Natural killer cell (primary cell): ENCODE measurements at places on chromosomes 1 and 21. TPM values are rescaled to one million over a fixed set of nuclear protein-coding genes. Genes with fewer than 3 reads are reported as not detected.
A peak's percentile ranks its signal among the peaks of the same experiment; 100 is the strongest.

Gene PLEKHA6
- total RNA-seq, result 0.16 TPM

Gene MANEAL
- total RNA-seq, result 3.8 TPM

- DNase-seq, result no peak
Observed at GRCh38 chr1:121458291-121459048, 273.7 kb downstream of the SRGAP2C start.

- peak; percentile 67 for DNase-seq
Observed at GRCh38 chr1:174990382-174990999, 9.3 kb upstream of the CACYBP start.

- no peak for DNase-seq
Observed at GRCh38 chr1:31398246-31398645, 14.8 kb upstream of the SERINC2 start.

DNA sequence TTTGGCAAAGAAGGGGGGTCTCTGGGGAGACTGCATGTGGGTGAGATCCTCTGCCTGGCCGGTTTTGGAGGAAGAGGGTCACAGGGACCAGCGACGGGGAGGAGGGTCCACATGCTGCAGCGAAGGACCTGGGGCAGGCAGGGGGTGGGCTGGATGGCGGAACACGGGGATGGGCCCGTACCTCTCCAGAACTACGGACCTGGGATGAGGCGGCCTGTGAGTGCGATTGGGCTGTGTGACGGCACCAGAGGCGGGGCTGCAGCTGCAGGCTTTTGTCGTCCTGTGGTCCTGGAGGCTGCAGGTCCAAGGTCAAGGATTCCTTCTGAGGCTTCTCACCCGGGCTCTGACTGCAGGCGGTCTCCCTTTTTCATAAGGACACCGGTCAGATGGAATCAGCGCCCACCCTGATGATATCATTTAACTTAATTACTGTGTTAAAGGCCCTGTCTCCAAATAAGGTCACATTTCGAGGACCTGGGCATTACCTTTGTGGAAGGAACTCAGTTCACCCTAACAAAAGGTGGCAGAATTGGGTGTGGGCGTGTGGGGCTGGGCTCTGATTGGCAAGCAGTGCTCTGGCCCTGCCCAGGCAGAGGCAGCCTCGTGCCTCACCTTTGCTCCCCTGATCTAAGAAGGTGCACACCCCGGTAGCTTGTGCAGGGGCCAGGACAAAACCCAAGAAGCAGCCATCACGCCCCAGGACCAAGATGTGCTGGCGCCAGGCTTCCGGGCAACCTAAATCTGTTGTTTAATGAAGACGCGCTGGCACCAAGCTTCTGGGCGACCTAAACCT is 60.0 kb upstream of the TRAPPC10 start:
- no peak for DNase-seq

Gene MFSD2A
- 3.7 TPM for total RNA-seq

DNA sequence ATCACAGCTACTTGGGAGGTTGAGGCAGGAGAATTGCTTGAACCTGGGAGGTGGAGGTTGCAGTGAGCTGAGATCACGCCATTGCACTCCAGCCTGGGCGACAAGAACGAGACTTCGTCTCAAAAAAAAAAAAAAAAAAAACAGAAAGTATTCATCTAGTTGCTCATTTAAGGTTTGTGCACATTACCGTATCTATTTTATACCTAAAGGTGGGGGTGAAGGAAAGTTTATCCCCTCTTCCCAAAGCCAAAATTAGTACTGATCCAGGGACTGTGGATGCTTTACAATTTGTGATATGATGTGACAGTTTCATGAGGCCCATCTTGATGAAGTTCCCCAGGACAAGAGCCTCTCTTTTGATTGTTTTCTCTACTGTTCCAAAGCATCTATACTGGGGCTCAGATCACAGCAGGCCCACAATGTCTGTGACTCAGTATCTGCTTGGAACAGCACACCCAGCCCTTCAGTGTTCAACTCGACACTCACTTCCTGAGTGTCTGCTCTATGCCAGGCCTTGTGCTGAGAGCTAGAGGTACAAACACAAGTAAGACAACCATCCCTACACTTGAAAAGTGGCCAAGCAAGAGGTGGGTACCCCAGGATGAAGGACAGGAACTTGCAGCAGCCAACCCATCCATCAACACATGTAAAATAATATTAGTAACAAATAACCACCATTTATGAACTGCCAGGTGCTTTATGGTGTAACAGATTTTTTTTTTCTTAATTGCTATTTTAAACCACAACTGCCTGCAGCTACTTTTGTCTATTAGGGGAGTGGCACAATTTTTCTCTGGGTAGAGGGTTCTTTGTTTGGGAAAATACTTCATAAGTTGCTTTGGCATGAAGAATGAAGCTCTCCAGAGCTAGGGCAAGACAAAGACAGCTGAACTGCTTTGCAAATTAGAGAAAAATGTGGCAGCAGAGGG is 29.0 kb upstream of the KHDRBS1 start:
- DNase-seq, result peak; percentile 63

GRCh38 chr1:160471253-160471652 is 51.8 kb downstream of the SLAMF6 start:
- DNase-seq, result peak; percentile 36

DNA sequence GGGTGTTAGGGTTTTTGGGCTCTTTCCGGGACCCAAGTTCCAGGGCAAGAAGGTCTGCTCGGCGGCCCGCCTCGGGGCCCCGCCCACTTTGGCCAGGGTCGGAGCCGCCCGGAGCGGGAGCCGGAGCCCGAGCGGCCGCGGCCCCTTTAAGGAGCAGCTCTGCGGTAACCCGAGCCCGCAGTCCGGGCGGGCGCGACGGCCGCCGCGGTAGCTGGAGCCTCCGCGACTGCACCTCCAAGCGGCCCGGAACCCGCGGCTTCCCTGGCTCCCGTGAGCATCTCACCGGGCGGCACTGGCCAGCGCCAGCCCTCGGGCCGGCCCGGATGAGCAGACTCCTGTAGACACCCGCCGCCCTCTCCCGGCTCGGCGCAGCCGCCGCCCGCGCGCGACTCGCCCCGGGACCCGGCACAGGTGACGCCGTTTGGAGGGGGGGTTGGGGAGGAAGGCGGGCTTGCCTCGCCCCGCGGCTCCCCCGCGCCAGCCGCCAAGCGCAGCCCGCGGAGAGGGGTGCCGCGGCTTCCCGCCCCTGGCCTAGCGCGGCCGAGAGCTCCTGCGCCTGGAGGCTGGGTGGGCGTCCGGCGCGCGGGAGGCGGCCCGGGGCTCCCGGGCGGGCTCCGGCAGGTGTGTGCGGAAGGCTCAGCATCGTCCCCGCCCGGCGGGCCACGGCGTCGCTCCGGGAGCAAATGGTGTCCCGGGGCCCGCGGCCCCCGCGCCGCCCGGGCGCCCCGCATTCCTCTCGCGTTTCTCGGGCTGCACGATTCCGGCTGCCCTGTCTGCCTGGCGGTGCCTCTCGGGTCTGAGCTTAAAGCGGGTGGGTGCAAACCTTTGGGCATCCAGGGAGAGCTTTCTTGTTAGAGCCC is at the start of gene TLCD4:
Gene TLCD4 (plus strand): TSS at position 149 of the 860 bp plus-strand sequence. CDS start 26,547 bp downstream, outside the sequence.
- no peak for DNase-seq

Gene OR2T2
- not detected for total RNA-seq

- DNase-seq, result no peak
Observed at GRCh38 chr1:227937838-227938145, 9.9 kb downstream of the WNT9A start.

DNA sequence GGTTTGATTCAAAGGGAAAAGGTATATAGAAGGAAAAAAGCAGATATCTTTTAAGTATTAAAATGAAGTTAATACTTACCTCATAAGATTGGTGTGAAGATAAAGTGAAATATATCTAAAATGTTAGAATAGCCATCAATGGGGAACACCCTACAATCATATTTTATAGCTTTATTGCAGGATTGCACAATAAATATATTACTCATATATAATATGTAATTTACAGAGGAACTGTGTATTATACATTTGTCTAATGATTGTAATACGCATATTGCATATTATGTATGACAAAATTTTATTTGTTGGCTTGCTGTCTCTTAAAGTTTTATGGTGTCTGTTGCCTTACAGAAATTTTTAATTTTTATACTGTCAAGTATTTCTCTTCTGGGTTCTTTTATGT is 47.8 kb downstream of the UCHL5 start:
- DNase-seq, result no peak

GRCh38 chr1:33332357-33332789 is 11.5 kb upstream of the A3GALT2 start:
- DNase-seq, result no peak

Gene RGS13
- 1.3 TPM for total RNA-seq

Gene ADAM30
- total RNA-seq, result not detected

DNA sequence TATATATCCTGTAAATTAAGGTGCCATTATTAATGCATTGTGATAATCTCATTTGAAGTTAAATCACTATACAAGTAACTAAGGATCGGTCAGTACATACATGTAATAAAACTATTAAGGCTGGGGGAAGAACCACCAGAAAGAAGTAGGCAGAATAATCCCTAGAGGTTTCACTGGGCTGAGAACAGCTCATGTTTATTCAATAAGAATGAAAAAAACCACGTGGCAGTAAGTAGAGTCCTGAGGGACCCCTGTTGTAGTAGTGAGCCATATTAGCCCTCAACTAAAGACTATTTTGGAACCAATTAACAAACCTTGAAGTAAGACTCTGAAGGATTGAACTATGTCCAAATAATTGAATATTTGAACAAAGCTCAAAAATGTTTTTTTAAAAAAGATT is 46.9 kb upstream of the ADAM30 start:
- no peak for DNase-seq

Gene TMEM61
- total RNA-seq, result not detected

Gene KCNT2
- not detected for total RNA-seq

- no peak for DNase-seq
Observed at GRCh38 chr21:23475281-23476219, 2131.7 kb downstream of the MRPL39 start.

GRCh38 chr1:173503391-173503790 is 26.3 kb downstream of the PRDX6 start:
- no peak for DNase-seq

- no peak for DNase-seq
Observed at GRCh38 chr21:29762570-29763082, 177.2 kb downstream of the GRIK1 start.

Gene GJA9
- not detected for total RNA-seq

Gene AQP10
- not detected for total RNA-seq
